ENCODE measurements at places on chromosomes 7 and 10.

DNA sequence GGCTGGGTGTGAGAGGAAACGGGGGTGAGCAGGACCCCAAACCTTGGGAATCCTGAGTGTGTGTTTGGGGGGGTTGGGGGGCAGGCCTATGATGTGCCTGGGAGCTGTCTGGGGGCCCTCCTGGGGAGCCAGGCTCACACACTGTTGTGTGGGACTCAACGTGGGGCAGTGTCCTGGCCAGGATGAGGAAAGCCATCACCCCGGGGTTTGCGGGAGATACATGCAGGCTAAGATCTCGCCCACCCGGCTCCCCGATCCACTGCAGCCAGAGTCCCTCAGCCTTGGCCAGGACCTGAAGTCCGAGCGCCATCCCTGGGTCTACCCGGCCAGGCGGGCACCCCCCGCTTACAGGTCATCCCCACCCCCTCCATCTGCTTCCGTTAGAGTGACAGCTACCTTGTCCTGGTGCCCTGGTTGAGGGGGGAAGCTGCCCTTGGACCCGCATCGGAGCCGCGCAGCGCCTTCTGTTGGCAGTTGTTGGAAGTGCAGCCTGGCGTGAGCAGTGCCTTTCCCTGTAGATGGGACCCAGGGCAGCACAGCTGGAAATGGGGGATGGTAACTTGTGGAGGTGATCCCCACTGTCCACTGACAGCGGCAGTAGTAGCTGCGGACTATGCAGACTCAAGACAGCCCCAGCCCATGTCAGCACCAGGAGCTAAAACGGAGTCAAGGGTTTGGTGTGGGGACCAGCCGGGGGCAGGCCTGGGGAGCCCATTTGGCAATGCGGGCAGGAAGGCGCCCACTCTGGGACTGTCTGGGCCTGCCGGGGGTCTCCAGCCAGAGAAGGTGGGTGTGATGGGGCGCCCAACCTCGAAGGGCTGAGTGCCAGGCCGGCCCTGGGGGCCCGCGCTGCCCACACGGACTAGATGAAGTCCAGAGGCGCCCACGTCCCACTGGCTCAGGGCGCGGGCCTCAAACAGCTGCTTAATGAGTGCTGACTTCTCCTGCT is 885.6 kb upstream of the ZNF722 start:
- no peak for DNase-seq

DNA sequence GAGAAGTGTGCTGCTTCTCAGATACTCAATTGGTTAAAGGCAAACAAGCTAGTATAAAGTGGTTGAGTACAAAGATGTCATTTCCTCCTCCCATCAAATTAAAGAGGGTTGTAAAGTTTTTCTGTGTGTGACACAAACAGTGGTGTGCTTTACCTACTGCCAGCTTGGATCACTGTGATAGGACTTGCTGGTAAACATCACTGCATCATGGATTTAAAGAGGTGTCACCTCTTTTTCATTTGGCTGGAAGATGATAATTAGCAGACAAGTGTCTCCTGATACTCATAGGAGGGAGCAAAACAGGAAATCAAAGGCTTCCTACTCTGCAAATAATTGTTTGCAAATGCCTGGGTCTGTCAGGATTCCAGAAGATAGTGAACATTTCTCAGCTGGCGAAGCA is 200.5 kb downstream of the MDFIC start:
- DNase-seq = no peak

DNA sequence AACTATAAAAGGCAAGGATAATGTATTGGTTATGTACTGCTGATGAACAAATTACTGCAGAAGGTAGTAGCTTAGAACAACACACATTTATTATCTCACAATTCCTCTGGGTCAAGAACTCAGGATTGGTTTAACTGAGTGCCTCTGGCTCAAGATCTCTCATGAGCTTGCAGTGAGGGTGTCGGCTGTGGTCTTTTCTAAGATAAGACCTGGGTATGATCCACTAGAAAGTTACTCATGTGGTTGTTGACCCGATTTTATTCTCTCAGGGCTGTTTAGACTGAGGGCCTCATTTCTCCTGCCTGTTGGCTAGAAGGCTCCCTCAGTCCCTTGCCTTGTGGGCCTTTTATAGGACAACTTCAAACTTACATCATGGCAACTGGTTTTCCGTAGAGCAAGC is 86.7 kb downstream of the VWDE start:
- no peak for DNase-seq

DNA sequence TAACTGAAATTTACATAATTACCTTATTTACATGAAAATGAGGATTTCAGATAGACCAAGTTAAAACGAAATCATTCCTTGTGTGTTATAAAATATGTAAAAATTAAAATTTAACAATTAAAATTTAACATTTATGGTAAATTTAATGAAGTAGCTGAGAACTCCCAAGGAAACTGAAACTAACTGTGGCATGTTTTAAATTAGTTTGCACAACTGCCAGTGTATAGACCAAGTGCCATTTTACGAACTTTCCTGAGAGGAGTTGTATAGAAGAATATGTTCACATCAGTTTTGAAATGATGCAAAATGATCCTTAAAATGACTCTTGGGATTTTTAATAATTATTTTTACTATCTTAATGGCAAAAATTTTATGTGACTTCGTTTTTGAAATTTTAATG is 23.6 kb downstream of the PDLIM1 start:
- no peak for DNase-seq

DNA sequence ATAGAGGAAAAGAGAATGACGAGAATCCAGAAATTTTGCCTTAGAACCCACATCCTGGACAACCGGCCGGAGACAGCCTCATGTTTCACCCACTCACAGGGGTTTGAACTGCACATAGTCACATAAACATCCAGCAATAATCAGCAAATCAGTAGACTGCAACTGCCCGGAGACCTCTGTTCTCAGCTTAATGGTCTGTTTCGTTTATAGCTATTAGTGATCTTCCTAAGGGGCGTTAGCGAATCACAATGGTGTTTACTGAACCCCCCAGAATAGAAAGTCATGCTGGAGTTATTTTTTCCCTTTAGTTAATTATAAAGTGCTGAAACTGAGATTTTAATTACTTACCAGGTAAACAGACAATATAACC is 98.4 kb downstream of the SFMBT2 start:
- no peak for DNase-seq

- no peak for DNase-seq
These were observed 135.7 kb downstream of the DYNC2I1 start for GRCh38 chr7:158991824-158992621.

DNA sequence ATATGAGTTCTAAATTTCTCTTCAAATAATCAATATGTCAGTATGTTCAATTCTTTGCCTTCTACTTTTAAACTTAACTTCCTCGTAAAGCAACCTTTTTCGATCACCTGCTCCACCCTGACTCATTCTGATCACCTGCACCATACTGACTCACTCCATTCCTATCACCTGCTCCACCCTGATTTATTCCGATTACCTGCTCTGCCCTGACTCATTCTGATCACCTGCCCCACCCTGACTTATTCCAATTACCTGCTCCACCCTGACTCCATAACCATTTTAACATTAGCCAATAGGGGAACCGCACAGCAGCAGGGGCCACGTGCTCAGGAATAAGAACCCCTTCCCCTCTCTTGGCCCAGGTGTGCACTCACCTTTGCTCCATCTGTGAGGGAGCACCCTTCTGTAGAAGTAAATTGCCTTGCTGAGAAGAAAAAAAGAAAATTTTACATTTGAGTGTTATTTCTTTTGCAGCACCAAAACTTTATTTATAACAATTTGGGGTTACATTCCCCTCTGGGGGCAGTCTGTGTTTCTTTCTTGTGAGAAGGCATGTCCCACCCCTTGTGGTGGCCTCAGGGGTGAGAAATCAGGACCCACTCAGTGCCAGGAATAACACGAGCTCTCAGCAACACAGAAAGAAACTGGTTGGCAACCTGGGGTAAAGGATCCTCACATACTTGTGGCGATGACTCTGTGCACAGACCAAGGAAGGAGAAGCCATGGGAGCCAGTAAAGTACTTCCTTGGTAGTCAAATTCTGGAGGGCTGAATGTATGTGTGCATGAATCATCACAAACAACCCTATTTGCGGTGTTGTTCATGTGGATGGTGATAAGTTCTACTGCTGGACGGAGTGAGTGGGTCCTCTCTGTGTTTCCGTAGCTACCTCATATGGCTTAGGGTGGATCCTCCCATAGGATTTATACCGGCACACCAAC is 29.4 kb upstream of the PPP1R9A start:
- DNase-seq = no peak

- no peak for DNase-seq
These were observed 172.9 kb downstream of the DKK1 start for GRCh38 chr10:52486840-52487611.

DNA sequence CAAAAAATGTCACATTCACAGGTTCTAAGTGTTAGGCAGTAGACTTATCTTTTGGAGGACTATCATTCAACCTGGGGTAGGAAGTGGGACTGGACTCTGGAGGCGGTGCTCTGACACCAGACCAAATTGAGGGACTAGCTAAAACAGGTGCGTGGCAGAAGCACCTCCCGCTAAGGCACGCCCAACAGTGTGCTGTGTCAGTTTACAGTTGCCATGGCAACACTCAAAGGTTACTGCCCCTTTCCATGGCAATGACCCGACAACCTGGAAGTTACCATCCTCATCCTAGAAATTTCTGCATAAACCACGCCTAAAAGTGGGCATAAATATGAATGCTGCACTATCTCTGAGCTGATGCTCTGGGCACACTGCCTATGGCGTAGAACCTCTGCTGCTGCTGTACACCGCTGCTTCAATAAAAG is 14.0 kb upstream of the BLNK start:
- DNase-seq = peak; percentile 57
